Sigmoid colon (tissue), 7 donors: ENCODE measurements at places on chromosomes 11 and 22. TPM values are rescaled to one million over a fixed set of nuclear protein-coding genes. Genes with fewer than 3 reads are reported as not detected.

The TEAD1 gene
- 200 TPM for total RNA-seq

- H3K27me3 ChIP-seq, result no peaks in the 10 kb centered on the region
- no peaks in the 10 kb centered on the region for H3K4me1 ChIP-seq
- no peak overlapping the region for H3K27ac ChIP-seq
- H3K36me3 ChIP-seq, result no peaks in the 10 kb centered on the region
Observed at GRCh38 chr22:32218470-32218869, 13.6 kb upstream of the RFPL2 start.

DNA sequence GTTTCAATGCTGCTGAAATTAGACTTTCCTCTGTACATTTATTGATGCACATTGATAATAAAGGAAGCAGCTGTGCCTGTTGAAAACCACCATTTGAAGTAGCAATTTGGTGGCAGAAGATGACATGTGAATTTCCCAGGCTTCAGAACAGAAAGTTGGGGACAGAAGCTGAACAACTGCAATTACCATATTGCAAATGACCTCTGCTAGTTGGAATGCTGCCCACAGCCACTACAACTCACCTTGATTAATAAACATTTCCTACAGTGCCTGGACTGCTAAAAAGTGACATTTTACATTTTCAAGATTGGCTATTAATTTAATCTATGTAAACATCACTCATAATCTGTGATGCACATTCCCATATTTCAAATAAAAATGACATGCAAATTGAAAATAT lies 208.6 kb downstream of the LUZP2 start:
- no peak overlapping the region for H3K27ac ChIP-seq
- H3K4me3 ChIP-seq, result no peak overlapping the region
- no peaks in the 10 kb centered on the region for H3K27me3 ChIP-seq
- no peak for DNase-seq
- H3K36me3 ChIP-seq, result no peaks in the 10 kb centered on the region

The OPCML gene
- total RNA-seq, result not detected
